ENCODE measurements at places on chromosomes 3 and 15. TPM values are rescaled to one million over a fixed set of nuclear protein-coding genes. Genes with fewer than 3 reads are reported as not detected.

The DCBLD2 gene
- 53.0 TPM for total RNA-seq

The ZPLD1 gene
- total RNA-seq: not detected

The ZMYND10 gene
- 0.54 TPM for total RNA-seq

The SOX14 gene
- 0.44 TPM for total RNA-seq

The MYRIP gene
- 0.53 TPM for total RNA-seq

The ITIH3 gene
- 25.0 TPM for total RNA-seq

The QRICH1 gene
- total RNA-seq: 130 TPM

The C2CD4B gene
- total RNA-seq: not detected

DNA sequence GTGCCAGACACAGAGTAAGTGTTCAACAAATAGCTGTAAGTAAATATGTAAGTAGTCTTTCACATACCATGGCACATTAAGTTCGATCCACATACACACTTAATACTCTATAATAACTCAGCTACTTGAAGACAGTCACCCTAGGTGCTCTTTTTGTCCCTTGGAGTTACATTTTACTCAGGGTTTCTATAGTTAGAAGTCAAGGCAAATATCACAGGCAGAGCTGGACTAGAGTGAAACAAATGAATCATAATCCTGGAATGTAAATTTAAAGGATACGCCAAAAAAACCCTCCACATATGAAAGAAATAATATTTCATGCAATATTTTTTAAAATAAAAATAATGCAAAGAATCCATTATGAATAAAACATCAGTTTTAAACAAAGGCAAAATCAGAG, 461.8 kb downstream of the MAGI1 start:
- peaks cover 13% of the 10 kb centered on the region for H3K4me1 ChIP-seq
- H3K36me3 ChIP-seq: peaks cover 6% of the 10 kb centered on the region
- DNase-seq: no peak
- H3K27ac ChIP-seq: no peak overlapping the region
- no peak overlapping the region for H3K4me3 ChIP-seq

DNA sequence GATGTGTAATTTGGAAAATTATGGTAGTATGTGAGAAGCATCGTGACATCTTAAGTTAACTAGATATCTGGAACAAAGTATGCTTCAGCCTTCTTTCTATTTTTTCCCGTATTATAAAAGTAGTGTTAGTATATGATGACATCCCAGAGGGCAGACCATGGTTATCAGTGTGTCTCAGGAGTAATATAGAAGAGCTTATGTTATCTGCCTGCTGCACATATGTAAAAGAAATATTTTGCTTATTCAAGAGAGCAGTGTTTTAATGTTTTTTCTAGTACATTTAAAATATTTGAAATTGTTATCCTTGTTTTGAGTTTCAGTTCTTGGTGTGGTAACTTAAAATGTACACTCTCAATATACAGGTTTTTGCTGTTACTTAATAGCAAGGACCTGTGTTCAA, 24.1 kb downstream of the PLCL2 start:
- no peak overlapping the region for H3K27ac ChIP-seq
- DNase-seq: no peak
- no peaks in the 10 kb centered on the region for H3K36me3 ChIP-seq
- H3K27me3 ChIP-seq: peaks cover 16% of the 10 kb centered on the region
- no peak overlapping the region for H3K4me3 ChIP-seq

DNA sequence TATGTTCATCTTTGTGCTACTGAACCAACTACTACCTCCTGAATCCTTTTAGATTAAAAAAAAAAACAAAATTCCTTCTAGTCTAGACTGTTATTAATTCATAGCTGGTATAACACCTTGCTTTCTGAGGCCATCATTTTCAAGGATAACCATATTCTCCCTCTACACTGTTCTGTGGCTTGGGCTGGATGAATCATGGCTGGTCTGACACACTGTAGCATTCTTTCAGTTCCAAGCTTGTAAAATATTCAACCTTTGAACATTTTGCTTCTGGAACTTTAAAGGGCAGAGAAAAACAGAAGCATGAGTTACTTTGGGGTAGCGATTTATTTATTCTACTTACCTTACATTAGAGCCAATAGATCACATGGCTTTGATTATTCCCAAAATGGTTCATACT, 7.6 kb downstream of the HSPBAP1 start:
- H3K36me3 ChIP-seq: peaks cover 5% of the 10 kb centered on the region
- no peak for DNase-seq
- peaks cover 11% of the 10 kb centered on the region for H3K4me1 ChIP-seq
- H3K4me3 ChIP-seq: no peak overlapping the region
- H3K27ac ChIP-seq: peak overlapping the region; percentile 30
- no peaks in the 10 kb centered on the region for H3K27me3 ChIP-seq

- no peaks in the 10 kb centered on the region for H3K27me3 ChIP-seq
- peak overlapping the region; percentile 61 for H3K27ac ChIP-seq
- H3K36me3 ChIP-seq: peaks cover 17% of the 10 kb centered on the region
- H3K4me1 ChIP-seq: peaks cover 28% of the 10 kb centered on the region
- H3K4me3 ChIP-seq: no peak overlapping the region
Observed at GRCh38 chr3:119672776-119673175, 4.4 kb downstream of the COX17 start.

GRCh38 chr3:112348943-112349342, 16.0 kb downstream of the CD200 start:
- peaks cover 14% of the 10 kb centered on the region for H3K4me1 ChIP-seq
- H3K27me3 ChIP-seq: no peaks in the 10 kb centered on the region
- H3K27ac ChIP-seq: no peak overlapping the region
- H3K36me3 ChIP-seq: peaks cover 50% of the 10 kb centered on the region
- H3K4me3 ChIP-seq: no peak overlapping the region
- DNase-seq: no peak

DNA sequence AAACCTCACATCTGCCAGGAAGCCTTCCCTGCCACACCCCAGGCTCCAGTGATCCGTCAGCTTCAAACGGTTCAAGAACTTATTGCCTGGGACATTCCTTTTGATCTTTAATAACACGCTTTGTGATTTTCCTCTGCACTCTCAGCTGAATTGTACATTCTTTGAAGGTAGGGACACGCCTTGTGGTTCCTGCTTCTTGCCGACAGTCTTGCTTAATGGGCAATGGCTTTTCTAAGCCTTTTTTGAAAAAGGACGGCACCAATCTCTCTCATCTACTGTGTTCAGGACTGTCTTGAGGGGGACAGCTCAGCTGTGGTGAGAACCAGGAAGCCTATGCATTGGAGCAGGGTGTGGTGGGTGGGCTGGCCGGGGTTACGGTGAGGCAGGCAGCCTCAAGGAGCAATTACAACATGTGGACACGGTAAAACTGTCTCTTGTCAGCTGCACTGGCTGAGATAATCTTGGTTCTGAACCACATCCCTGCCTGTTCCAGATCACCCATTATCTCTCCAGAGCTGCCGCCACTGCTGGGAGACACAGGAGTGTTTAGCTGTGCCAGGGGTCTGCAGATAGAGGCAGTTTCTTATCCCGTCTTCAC, 46.0 kb upstream of the GLCE start:
- H3K36me3 ChIP-seq: no peaks in the 10 kb centered on the region
- H3K27ac ChIP-seq: no peak overlapping the region
- H3K4me3 ChIP-seq: no peak overlapping the region
- DNase-seq: no peak
- peaks cover 31% of the 10 kb centered on the region for H3K4me1 ChIP-seq
- peaks cover 18% of the 10 kb centered on the region for H3K27me3 ChIP-seq

- H3K36me3 ChIP-seq: no peaks in the 10 kb centered on the region
- peak overlapping the region; percentile 51 for H3K4me3 ChIP-seq
- H3K4me1 ChIP-seq: peaks cover 48% of the 10 kb centered on the region
- H3K27ac ChIP-seq: no peak overlapping the region
Observed at GRCh38 chr3:194315965-194316361, 35.2 kb downstream of the CPN2 start.

- H3K27ac ChIP-seq: no peak overlapping the region
- H3K36me3 ChIP-seq: peaks cover 55% of the 10 kb centered on the region
- no peak overlapping the region for H3K4me3 ChIP-seq
- H3K4me1 ChIP-seq: peaks cover 9% of the 10 kb centered on the region
- no peak for DNase-seq
Observed at GRCh38 chr3:184322731-184323487, 8.5 kb downstream of the EIF4G1 start.

- H3K27ac ChIP-seq: no peak overlapping the region
- DNase-seq: no peak
- no peak overlapping the region for H3K4me3 ChIP-seq
Observed at GRCh38 chr3:45644791-45645201, 44.4 kb upstream of the SACM1L start.

DNA sequence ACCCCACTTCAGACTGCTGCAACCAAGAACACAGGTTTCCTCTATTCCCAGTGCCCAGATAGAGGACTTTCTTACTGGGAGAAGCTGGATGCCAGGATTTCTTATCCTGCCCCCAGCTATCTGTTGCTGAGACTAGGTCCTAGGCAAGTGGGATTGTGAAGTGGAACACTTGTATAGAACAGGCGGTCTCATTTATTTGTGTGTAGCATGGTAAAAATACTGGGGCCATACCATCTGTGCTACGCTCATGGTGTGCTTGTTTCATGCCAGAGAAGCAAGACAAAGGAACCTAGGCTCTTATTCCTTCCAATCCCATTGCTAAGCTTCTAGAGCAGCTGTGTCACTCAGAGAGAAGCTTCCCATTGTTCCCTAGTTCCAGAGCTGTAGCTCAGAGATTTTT, 191.5 kb upstream of the EPHA6 start:
- H3K4me3 ChIP-seq: no peak overlapping the region
- no peak for DNase-seq
- no peak overlapping the region for H3K27ac ChIP-seq
- no peaks in the 10 kb centered on the region for H3K36me3 ChIP-seq
- peaks cover under 1% of the 10 kb centered on the region for H3K4me1 ChIP-seq

- no peaks in the 10 kb centered on the region for H3K36me3 ChIP-seq
- no peak overlapping the region for H3K27ac ChIP-seq
- DNase-seq: no peak
- no peak overlapping the region for H3K4me3 ChIP-seq
- H3K27me3 ChIP-seq: peaks cover 6% of the 10 kb centered on the region
Observed at GRCh38 chr15:25805031-25805430, 58.1 kb downstream of the ATP10A start.

GRCh38 chr15:100772892-100773520, 106.6 kb upstream of the ALDH1A3 start:
- H3K27me3 ChIP-seq: no peaks in the 10 kb centered on the region
- H3K4me3 ChIP-seq: no peak overlapping the region
- H3K27ac ChIP-seq: peak overlapping the region; percentile 35

DNA sequence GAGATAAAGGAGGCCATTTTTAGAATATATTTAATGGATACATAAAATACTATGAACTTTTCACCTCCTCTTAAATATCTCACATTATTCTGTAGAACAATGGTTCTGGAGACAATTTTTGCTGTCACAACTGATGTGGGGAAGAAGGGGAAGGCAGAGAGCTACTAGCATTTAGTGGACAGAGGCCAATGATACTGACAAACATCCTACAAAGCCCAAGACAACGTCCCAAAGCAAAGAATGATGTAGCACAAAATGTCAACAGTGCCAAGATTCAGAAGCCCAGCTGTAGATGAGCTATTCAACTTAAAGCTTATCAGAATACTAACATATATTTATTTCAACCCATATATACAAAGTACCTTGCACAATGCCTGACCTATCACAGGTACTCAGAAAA, 1069.4 kb downstream of the ROBO1 start:
- no peaks in the 10 kb centered on the region for H3K27me3 ChIP-seq
- peaks cover 4% of the 10 kb centered on the region for H3K36me3 ChIP-seq
- peaks cover 52% of the 10 kb centered on the region for H3K4me1 ChIP-seq
- no peak for DNase-seq

- no peaks in the 10 kb centered on the region for H3K27me3 ChIP-seq
- DNase-seq: no peak
- no peaks in the 10 kb centered on the region for H3K36me3 ChIP-seq
- no peak overlapping the region for H3K27ac ChIP-seq
Observed at GRCh38 chr3:64992530-64993285, 304.9 kb upstream of the ADAMTS9 start.

- peaks cover 1% of the 10 kb centered on the region for H3K27me3 ChIP-seq
- no peaks in the 10 kb centered on the region for H3K36me3 ChIP-seq
- no peaks in the 10 kb centered on the region for H3K4me1 ChIP-seq
- no peak overlapping the region for H3K4me3 ChIP-seq
- DNase-seq: no peak
- H3K27ac ChIP-seq: no peak overlapping the region
Observed at GRCh38 chr3:192183109-192183508, 544.2 kb downstream of the FGF12 start.

DNA sequence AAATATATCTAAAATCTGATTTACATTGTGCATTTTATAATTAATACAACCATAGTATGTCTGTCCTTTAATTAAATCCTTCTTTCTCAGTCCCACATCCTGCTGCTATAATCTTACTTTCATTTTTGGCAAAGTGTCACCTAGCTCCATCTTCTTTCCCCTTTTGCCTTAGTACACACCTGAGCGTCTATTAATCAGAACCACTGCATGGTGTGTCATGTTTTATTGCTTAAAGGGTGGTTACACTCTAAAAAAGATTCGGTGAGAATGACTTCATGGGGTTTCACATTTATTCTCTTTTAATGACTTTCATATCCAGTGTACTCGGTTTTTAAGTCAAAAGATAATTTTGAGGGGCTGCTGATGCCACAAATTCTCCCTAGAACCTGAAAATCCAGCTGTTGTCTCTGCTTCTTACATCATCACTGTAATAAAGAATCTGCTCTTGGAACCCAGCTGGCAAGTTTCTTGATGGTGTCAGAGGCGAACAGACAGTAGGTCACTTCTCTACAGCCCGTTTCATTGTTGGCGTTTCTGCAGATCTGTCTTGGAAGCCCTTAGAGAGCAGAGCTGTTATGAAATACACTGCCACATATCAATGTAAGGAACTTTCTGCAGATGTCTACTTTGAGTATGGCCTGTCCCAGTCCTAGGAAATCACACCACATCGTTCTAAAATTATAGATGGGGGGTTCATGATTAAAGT, 99.7 kb downstream of the TIGIT start:
- no peaks in the 10 kb centered on the region for H3K36me3 ChIP-seq
- no peak overlapping the region for H3K4me3 ChIP-seq
- DNase-seq: no peak

- DNase-seq: no peak
- no peaks in the 10 kb centered on the region for H3K4me1 ChIP-seq
- H3K4me3 ChIP-seq: no peak overlapping the region
- no peaks in the 10 kb centered on the region for H3K27me3 ChIP-seq
- no peaks in the 10 kb centered on the region for H3K36me3 ChIP-seq
- no peak overlapping the region for H3K27ac ChIP-seq
Observed at GRCh38 chr3:71817262-71817661, 32.3 kb upstream of the PROK2 start.

DNA sequence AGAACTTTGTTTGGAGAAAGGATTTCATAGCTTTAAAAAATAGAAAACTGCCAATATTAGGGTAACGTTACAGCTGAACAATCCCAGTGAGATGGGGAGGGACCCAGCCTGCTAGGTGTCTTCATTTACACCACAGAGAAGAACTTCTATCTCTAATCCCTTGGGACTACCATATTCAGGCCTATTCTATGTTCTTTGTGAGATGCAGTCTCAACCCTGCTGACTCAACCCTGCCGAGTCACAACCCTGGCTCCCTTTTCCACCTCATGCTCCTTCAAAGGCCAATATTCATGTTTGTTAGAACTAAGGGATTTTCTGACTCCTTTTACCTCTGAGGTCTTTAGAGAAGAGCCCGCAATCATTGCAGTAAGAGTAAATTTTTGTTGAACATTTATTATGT, 350.5 kb downstream of the EPHB1 start:
- no peaks in the 10 kb centered on the region for H3K36me3 ChIP-seq
- H3K27ac ChIP-seq: no peak overlapping the region
- no peak overlapping the region for H3K4me3 ChIP-seq
- no peaks in the 10 kb centered on the region for H3K4me1 ChIP-seq
- peaks cover 19% of the 10 kb centered on the region for H3K27me3 ChIP-seq
